ENCODE measurements at places on chromosomes 7 and 10. TPM values are rescaled to one million over a fixed set of nuclear protein-coding genes. Genes with fewer than 3 reads are reported as not detected.

DNA sequence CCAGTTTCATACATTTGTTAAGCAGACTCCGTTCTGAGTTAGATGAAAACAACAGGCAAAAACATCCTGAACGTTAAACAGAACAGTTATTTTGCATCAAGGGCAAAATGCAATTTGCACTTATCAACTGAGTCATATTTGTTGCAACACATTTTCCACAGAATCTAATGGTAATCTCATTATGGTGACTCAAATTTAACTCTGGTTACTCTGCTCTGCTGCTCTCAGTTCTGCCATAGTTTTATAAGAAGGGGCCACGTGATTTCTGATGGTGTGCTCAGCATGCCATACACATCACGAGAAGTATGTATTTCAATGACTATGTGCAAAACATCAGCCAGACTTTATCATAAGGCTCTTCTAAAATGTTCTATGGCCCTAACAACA lies 148.8 kb downstream of the CHCHD3 start:
- DNase-seq: no peak

- no peak for DNase-seq
Measured at GRCh38 chr7:55187701-55188491, 169.1 kb downstream of the EGFR start.

The MMD2 gene
- not detected for total RNA-seq

The PTCD1 gene
- total RNA-seq: 4.4 TPM

The BLOC1S2 gene
- 48.0 TPM for total RNA-seq
